Vagina (tissue), 2 donors: ENCODE measurements at places on chromosomes 2 and 18. TPM values are rescaled to one million over a fixed set of nuclear protein-coding genes. Genes with fewer than 3 reads are reported as not detected.

Gene GALR1
- 0.98 TPM for total RNA-seq

Gene CD28
- total RNA-seq: 2.7 TPM

Gene SPIRE1
- total RNA-seq: 15.7 TPM

GRCh38 chr2:224333726-224334482, 68.0 kb downstream of the FAM124B start:
- H3K4me3 ChIP-seq: no peak overlapping the region
- no peaks in the 10 kb centered on the region for H3K4me1 ChIP-seq
- no peaks in the 10 kb centered on the region for H3K36me3 ChIP-seq
- DNase-seq: no peak

Gene CYTIP
- 12.5 TPM for total RNA-seq

- H3K27ac ChIP-seq: no peak overlapping the region
- no peaks in the 10 kb centered on the region for H3K27me3 ChIP-seq
- H3K36me3 ChIP-seq: no peaks in the 10 kb centered on the region
- DNase-seq: no peak
These were observed 17.2 kb upstream of the ASB1 start for GRCh38 chr2:238409341-238410199.

Gene CDH19
- 18.2 TPM for total RNA-seq

GRCh38 chr18:75926811-75927210, 499.3 kb upstream of the SMIM21 start:
- no peaks in the 10 kb centered on the region for H3K4me1 ChIP-seq
- no peaks in the 10 kb centered on the region for H3K27me3 ChIP-seq
- no peaks in the 10 kb centered on the region for H3K36me3 ChIP-seq
- DNase-seq: no peak
- no peak overlapping the region for H3K4me3 ChIP-seq
- no peak overlapping the region for H3K27ac ChIP-seq

- no peaks in the 10 kb centered on the region for H3K36me3 ChIP-seq
- H3K4me3 ChIP-seq: no peak overlapping the region
- DNase-seq: no peak
- no peaks in the 10 kb centered on the region for H3K27me3 ChIP-seq
- no peak overlapping the region for H3K27ac ChIP-seq
These were observed 317.2 kb upstream of the CDH2 start for GRCh38 chr18:28494151-28494550.

Gene ACTR3
- total RNA-seq: 105 TPM

- no peak overlapping the region for H3K27ac ChIP-seq
- H3K36me3 ChIP-seq: no peaks in the 10 kb centered on the region
- no peaks in the 10 kb centered on the region for H3K4me1 ChIP-seq
- H3K4me3 ChIP-seq: no peak overlapping the region
- no peak for DNase-seq
These were observed 278.0 kb upstream of the KYNU start for GRCh38 chr2:142599504-142599903.

DNA sequence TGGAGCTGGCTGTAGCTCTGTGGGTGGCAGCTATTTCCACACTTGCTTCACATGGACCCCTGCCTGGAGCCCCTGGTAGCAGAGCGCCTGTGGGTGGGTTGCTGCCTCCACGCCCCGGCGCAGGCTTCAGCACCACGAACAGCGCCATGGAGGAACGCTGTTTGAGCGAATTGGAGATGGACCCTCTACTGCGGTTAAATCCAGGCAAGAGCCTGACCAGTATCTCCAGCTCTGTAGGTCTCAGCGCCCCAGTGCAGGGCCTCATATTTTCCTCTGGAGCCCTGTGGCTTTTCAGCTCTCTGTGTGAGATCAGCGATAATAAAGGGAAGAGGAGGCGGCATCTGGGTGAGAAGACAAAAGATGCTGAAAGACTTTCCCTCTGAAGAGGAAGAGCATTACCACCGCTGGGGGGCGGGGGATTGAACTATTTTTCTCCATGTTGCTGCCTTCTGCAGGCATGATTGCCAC, 12.0 kb downstream of the ONECUT2 start:
- no peaks in the 10 kb centered on the region for H3K27me3 ChIP-seq
- no peaks in the 10 kb centered on the region for H3K4me1 ChIP-seq
- H3K27ac ChIP-seq: no peak overlapping the region
- no peaks in the 10 kb centered on the region for H3K36me3 ChIP-seq
- no peak for DNase-seq

DNA sequence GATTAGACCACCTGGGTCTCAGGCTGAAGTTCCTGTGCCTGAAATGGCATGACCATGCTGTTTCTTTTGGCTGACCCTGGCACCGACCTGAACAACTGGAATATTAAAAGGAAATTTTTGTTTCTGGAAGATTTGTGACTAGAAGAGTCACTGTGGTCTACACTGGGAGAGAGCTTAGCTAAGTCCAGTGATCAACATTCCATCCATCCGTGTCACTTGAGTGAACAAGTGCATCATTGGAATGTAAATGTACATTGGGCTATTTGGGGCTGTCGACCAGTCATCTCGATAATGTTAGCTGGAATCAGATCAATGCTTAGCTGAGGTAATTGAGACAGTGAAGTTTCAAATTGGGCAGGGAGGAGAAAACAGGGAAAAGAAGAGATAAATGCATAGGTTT, 95.4 kb upstream of the CCDC85A start:
- no peak overlapping the region for H3K27ac ChIP-seq
- no peaks in the 10 kb centered on the region for H3K4me1 ChIP-seq
- no peaks in the 10 kb centered on the region for H3K27me3 ChIP-seq
- no peak overlapping the region for H3K4me3 ChIP-seq
- no peaks in the 10 kb centered on the region for H3K36me3 ChIP-seq

DNA sequence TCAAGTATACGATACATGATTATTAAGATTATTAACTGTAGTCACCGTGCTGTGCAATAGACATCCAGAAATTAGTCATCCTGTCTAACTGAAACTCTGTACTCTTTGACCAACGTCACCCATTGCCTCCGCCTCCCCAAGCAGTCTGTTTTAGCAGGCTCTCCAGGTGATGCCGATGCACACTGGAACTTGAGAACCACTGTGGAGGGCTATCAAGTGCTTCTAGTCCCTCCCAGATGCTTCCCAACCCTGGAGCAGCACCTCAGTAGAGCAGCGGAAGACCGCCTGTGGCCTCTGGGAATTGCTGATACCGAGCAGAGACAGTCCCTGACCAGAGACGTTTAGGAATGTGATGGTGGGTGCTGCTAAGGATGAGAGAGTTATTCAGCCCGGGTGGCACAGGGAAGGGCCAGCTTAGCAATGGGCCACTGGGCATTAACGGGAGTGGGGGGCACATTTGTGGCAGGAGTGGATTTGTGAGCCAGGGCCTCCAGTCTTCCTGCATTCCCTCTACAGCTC, 50.7 kb downstream of the LIPG start:
- no peaks in the 10 kb centered on the region for H3K36me3 ChIP-seq
- no peak overlapping the region for H3K4me3 ChIP-seq
- H3K4me1 ChIP-seq: no peaks in the 10 kb centered on the region

Gene GPATCH11
- total RNA-seq: 6.1 TPM

- no peak overlapping the region for H3K4me3 ChIP-seq
- H3K27me3 ChIP-seq: no peaks in the 10 kb centered on the region
- H3K4me1 ChIP-seq: no peaks in the 10 kb centered on the region
- no peak overlapping the region for H3K27ac ChIP-seq
- DNase-seq: no peak
These were observed 113.9 kb upstream of the CCDC68 start for GRCh38 chr18:55073116-55073515.

Gene SERPINB5
- total RNA-seq: 141 TPM

Gene RGPD8
- total RNA-seq: 26.3 TPM

- H3K36me3 ChIP-seq: no peaks in the 10 kb centered on the region
- no peaks in the 10 kb centered on the region for H3K27me3 ChIP-seq
- H3K4me3 ChIP-seq: no peak overlapping the region
- no peak for DNase-seq
- H3K4me1 ChIP-seq: no peaks in the 10 kb centered on the region
- no peak overlapping the region for H3K27ac ChIP-seq
These were observed 100.5 kb downstream of the PDE11A start for GRCh38 chr2:177972123-177972522.

DNA sequence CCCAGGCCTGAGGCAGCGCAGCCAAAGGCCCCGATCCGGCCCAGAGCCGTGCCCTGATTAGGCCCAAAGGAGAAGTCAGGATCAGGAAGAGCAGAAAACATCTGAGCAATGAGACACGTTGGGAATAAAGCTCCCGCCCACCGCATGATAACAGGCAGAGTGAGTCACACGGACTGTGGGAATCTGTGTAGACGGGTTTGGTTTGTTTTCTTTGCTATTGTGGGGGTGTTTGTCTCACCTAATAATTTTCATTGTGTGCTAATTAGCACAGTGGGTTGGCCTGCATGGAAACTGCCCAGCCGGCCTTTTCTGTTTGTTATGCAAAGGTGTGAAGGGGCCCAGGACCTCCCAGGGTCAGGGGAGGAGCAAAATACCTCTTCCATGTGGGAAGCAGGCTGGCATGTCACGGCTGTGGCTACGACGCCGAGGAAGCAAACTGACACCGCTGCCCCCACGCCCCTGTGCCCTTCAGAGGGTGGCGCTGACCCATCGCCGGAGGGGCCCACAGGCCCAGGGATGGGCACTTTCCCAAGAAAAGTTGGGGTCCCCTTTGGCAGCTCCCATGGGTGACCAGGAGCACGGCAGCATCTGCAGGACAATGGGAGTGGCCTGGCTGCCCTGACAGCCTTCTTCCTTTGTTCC, 68.4 kb upstream of the CTDP1 start:
- no peak overlapping the region for H3K27ac ChIP-seq
- no peaks in the 10 kb centered on the region for H3K36me3 ChIP-seq
- H3K4me3 ChIP-seq: no peak overlapping the region
- H3K27me3 ChIP-seq: no peaks in the 10 kb centered on the region

DNA sequence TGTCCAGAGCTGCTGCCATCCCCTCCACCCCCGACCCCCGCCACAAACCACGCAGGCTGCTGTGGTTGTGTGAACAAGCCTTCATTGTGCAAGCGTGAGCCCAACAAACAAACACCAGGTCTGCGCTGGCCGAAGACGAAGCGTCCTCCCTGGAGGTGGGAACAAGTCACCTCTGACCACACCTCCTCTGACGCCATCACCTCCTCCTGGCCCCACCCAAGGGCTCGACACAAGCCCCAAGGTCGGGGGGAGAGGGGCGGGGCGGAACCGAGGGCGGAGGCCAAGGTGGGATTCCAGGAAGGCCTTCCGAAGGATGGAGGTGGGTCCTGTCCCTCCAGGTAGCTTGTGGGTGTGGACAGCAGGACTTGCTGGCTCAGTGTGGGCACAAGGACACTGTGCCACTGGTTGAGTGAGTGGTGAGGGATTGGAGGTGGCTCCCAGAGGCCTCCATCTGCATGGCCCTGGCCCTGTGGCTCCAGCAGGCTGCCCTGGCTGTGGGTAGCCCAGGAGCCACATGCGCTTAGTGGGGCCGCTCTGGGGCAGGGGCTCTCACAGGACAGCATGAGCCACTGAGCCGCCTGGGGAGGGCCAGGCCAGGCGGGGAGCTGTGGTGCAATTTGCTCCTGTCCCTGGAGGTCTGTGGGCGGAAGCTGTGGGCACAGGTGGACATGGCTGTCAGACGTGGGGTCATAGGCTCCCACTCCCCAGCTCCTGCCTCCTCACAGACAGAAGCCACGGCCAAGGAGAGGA, 7.4 kb upstream of the GPR17 start:
- no peak for DNase-seq
- H3K27me3 ChIP-seq: no peaks in the 10 kb centered on the region
- H3K36me3 ChIP-seq: no peaks in the 10 kb centered on the region
- no peak overlapping the region for H3K4me3 ChIP-seq

Gene SLC35G4
- total RNA-seq: not detected

Gene ARHGAP15
- 9.1 TPM for total RNA-seq

GRCh38 chr18:57439985-57440330, 4.8 kb downstream of the ONECUT2 start:
- no peak for DNase-seq
- H3K36me3 ChIP-seq: no peaks in the 10 kb centered on the region
- H3K27ac ChIP-seq: no peak overlapping the region
- H3K4me1 ChIP-seq: peaks cover 56% of the 10 kb centered on the region

DNA sequence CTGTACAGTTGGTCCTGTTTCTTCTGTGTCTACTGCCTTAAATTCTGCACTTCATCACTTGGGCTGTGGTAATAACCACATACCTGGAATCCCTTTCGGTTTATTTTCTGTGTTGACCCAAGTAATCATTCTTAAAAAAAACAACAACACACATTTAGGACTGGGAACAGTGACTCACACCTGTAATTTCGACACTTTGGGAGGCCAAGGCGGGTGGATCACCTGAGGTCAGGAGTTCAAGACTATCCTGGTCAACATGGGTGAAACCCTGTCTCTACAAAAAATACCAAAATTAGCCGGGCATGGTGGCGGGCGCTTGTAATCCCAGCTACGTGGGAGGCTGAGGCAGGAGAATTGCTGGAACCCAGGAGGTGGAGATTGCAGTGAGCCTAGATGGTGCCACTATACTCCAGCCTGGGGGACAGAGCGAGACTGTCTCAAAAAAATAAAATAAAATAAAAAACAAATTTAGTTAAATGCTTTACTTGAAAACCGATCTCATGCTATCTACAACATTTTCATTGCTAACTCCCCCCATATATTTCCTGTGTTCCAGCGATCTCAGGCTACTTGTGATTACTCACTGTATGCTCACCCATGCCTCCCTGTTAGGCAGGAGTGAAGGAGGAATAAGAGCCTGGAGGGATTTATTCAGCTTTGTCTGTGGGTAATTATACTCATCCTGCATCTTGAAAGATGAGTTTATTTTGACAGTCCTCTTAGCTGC, 18.2 kb downstream of the ACSL3 start:
- peaks cover 13% of the 10 kb centered on the region for H3K4me1 ChIP-seq
- H3K27ac ChIP-seq: no peak overlapping the region
- no peak overlapping the region for H3K4me3 ChIP-seq
- DNase-seq: no peak

GRCh38 chr18:79459946-79460480, 64.3 kb downstream of the NFATC1 start:
- H3K4me1 ChIP-seq: peaks cover 27% of the 10 kb centered on the region
- H3K27me3 ChIP-seq: no peaks in the 10 kb centered on the region
- no peaks in the 10 kb centered on the region for H3K36me3 ChIP-seq
- no peak for DNase-seq
- H3K4me3 ChIP-seq: no peak overlapping the region
- no peak overlapping the region for H3K27ac ChIP-seq

Gene LYPD6
- 0.25 TPM for total RNA-seq

GRCh38 chr18:71798986-71799673, 745.0 kb downstream of the CBLN2 start:
- H3K27me3 ChIP-seq: no peaks in the 10 kb centered on the region
- H3K4me3 ChIP-seq: no peak overlapping the region
- no peaks in the 10 kb centered on the region for H3K36me3 ChIP-seq

GRCh38 chr2:171557363-171557762, 35.1 kb downstream of the CYBRD1 start:
- no peak for DNase-seq
- H3K27me3 ChIP-seq: no peaks in the 10 kb centered on the region
- H3K4me3 ChIP-seq: no peak overlapping the region
- H3K4me1 ChIP-seq: no peaks in the 10 kb centered on the region
- H3K27ac ChIP-seq: no peak overlapping the region
- H3K36me3 ChIP-seq: no peaks in the 10 kb centered on the region

DNA sequence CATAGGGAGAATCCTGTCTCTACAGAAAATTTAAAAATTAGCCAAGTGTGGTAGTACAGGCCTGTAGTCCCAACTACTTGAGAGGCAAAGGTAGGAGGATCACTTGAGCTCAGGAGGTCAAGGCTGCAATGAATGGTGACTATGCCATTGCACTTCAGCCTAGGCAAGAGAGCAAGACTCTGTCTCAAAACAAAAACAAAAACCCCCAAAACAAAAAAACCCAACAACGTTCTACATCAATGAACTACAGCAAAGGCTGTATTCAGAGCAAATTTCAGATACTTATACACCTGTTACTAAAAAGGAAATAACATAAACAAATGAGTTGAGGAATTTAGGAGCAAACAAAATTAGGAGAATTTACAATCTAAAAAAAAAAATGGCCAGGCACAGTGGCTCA, 22.6 kb downstream of the YES1 start:
- no peak overlapping the region for H3K4me3 ChIP-seq
- no peaks in the 10 kb centered on the region for H3K27me3 ChIP-seq
- no peaks in the 10 kb centered on the region for H3K36me3 ChIP-seq
- no peak for DNase-seq
- no peak overlapping the region for H3K27ac ChIP-seq

Gene PSD4
- 39.0 TPM for total RNA-seq
